Fibroblast of skin of scalp (primary cell): ENCODE measurements at places on chromosomes 6 and 20.
A peak's percentile ranks its signal among the peaks of the same experiment; 100 is the strongest.

GRCh38 chr6:39295611-39296011 is 18.6 kb downstream of the KCNK17 start:
- DNase-seq, result no peak

GRCh38 chr6:169782966-169783365 is 31.5 kb downstream of the ERMARD start:
- DNase-seq, result no peak

DNA sequence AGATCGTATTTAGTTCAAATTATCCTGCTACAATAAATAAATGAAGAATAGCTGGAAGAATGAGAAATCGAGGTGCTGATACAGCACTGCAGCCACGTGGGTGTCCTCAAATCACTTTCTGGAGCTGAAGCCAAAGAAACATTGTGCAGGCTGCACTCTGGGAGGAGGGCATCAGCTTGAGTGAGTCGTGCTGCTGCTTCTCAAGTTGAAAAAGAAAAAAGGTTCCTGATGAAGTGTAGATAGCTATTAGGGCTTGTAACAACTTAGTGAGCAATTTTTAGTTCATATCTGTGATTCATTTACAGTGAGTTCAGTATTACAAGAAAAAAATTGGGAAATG is 40.5 kb downstream of the DSE start:
- peak; percentile 52 for DNase-seq

DNA sequence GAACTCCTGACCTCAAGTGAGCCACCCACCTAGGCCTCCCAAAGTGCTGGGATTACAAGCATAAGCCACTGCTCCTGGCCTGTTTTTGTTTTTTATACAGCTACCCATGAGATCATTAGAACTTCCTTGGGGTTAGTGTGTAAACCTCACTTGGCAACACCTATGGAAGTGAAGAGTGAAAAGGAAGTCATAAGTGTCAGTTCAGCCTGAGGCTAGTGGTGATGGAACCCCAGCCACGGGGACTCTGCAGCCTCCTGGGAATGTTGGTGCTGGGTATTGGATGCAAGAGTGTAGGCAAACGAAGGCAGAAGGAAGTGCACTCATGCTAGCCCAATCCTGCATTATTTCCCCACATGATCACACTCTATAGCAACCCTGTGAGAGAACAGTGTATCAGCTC is 33.6 kb upstream of the FUCA2 start:
- DNase-seq, result no peak

DNA sequence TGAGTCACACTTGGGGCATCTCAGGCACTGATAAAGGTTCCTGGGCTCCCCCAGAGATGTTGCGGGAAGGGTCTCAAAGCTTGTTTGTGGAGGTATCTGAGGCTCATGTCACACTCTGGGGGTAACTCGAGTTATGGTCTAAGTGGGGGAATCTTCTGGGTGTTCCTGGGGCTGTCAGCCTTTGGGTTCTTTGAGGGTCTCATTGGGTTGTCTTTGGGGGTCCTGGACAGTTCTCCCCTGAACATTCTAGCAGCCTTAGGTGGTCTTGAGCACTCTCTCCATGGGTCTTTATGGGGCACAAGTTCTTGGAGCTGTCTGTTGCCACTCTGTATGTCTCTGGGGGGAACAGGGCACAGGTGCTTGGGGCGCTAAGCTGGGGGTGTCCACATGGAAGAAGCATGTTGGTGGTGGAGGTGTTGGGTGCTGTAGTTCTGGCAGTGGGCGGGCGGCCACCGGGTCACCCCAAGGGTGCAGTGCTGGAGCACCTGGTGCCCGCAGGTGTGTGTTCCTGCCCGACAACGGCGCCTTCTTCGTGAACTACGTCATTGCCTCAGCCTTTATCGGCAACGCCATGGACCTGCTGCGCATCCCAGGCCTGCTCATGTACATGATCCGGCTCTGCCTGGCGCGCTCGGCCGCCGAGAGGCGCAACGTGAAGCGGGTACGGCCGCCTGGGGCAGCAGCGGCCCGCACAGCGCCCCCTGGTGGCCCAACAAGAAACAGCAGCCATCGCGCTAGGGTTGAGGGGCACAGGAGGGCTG is 7.1 kb upstream of the CAPN11 start:
- peak; percentile 61 for DNase-seq

- peak; percentile 37 for DNase-seq
Observed at GRCh38 chr20:49853640-49854039, 41.0 kb downstream of the SLC9A8 start.
